LHCN-M2 (cell line): ENCODE measurements at places on chromosomes 6 and 20.

DNA sequence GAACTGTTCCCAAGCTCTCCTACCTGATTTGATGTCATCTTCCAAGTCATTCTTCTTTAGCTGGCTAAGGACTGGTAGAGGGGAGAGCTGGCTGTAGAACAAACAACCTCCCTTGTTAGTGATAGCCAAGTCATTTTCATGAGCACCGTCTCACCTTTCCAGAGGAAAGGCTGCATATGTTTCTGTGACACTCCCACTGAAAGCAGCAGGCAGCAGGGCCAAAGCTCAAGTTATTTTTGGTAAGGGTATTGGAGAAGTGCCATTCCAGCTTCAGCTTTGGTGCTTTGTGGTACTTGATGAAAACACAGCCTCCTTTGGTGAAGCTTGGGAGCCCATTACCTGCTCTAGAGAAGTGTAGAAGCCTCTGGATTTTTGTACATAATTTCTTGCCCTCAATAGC is 5.4 kb upstream of the DOK5 start:
- DNase-seq, result no peak

DNA sequence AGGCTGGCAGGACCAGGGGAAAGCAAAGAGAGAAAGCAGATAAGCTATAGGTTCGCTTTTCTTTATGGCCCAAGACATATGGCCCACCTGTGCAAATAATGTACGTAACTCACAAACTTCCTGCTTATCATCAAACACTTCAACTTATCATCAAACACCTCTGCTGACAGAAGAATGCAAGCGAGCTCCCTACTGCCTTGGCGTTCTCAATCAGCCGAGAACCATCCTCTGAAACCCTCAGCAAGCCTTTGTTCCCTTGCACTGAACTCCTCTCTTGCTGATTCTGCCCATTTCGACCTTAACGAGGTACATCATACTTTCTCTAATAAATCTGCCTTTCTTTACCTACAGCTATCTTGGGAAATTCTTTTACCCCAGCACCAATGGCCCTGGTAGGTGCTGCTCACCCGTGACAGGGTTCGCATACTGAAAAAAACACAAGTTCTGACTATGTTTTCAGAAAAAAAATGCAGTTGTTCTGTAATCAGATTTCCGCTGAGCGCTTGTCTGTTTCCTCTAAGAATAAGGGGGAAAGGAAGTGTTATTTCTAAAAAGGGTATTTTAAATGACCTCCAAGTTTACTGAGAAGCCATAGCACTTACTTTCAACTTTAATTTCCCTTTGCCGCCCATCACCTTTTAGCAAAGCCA is 28.3 kb downstream of the SERPINB6 start:
- DNase-seq, result no peak

- no peak for DNase-seq
Measured at GRCh38 chr6:169981969-169982368, 230.5 kb downstream of the ERMARD start.

DNA sequence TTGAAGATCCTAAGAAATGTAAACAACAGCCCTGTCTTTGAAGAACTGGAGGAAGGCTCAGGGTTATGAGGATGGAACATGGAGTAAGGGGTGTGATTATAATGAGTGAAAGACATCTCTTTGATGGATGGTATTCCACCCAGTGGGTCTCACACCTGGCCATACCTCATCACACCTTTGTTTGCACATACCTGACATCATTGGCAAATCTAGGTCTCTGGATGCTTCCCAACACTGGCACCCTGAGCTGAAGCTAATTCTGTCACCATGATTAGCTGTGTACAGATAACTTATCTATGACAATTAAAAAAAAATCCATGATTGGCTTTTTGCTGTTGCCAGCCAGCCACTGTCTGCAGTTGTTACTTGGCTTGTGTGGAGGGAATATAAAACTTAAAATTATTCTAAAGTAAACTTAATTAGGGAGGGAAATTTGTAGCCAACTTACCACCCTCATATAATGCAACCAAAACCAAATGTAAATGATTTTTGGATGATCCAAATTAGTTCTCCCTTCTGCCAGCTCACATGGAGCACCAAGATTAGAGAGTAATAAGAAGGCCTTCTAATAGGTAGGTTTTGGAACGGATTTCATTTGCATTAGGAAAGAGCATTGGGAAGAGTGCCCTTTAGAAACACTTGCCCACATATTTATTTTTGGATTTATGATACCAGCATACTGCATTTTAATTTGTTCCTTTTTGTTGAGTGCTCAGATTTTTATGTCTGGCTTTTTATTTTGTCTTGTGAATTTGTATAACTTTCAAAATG is 249.5 kb downstream of the SOX4 start:
- no peak for DNase-seq

- no peak for DNase-seq
Measured at GRCh38 chr20:43710370-43711044, 16.3 kb downstream of the GTSF1L start.

DNA sequence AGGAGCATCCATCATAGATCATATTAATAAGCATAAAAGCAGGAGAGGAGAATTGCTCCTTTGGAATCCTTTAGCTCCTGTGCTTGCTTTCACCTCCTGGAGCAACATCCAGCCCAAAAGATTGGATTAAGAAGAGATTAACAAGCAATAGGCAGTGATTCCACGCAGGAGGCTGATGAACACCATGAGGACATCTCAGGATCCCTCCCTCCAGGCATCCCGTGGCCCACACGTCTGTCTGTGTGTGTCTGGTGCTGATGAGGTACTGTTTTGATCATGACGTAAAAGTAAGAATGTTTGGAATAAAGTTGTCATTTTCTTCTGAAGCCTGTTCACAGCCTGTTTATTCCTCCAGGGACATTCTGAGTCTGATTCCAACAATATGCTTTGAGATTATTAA is 185.5 kb upstream of the MYLIP start:
- no peak for DNase-seq

- DNase-seq, result no peak
Measured at GRCh38 chr20:63178889-63179686, 36.8 kb downstream of the YTHDF1 start.

GRCh38 chr6:122400462-122401089 is 1.1 kb downstream of the HSF2 start:
- DNase-seq, result no peak

DNA sequence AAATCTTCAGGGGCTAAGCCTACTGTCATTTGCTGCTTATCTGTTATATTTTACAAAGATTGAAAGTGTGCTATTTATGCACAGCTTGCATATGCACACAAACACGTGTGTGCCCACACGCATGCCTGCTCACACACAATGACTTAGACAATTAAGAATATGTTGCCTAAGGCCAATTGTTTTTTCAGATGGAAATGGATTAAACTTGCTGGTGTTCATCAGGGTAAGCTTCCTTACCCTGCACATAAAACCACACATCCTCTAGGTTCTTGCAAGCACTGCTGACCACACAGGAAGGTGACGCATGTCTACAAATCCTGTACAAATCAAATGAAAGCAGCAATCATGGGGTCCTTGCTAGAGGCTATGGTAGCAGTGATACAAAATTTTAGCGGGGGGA is 58.4 kb downstream of the GJA10 start:
- DNase-seq, result peak; percentile 84

DNA sequence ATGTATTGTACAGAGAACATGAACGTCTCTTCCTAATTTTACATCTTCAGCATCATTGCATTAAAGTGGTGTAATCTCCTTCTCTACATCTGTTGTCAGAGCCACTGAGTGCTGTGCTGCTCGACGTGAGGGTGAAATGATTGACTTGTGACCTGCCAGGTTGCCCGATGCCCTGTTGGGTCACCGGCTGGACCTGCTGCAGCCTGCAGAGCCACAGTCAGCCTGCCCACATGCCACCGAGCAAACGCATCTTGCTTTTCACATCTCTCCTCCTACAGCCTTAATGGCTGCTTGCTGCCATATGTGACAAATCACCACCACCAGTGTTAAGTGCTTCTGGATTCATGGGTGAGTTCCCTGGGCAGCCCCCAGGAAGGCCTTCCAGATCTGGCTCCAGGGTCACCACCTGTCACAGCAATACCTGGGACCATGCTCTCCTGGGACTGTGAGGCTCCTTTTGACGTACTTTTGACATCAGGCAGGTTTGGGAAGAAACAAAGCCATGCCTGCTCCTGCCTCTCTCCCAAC is 80.3 kb downstream of the ASXL1 start:
- no peak for DNase-seq

DNA sequence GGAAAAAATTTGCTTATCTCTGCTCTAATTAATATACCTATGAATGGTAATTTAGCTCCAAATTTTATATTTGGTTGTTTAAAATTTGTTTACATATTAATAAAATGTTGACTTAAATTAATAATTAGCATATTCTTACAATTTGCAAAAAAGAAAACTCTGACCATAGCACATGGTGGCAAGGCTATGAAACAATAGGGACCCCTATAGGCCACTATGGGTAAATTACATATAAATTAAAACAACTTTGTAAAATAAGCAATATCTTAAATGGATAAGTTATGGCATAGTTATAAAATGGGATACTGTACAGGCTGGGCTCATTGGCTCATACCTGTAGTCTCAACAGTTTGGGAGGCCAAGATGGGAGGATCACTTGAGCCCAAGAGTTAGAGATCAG is 76.0 kb downstream of the MKKS start:
- DNase-seq, result no peak

DNA sequence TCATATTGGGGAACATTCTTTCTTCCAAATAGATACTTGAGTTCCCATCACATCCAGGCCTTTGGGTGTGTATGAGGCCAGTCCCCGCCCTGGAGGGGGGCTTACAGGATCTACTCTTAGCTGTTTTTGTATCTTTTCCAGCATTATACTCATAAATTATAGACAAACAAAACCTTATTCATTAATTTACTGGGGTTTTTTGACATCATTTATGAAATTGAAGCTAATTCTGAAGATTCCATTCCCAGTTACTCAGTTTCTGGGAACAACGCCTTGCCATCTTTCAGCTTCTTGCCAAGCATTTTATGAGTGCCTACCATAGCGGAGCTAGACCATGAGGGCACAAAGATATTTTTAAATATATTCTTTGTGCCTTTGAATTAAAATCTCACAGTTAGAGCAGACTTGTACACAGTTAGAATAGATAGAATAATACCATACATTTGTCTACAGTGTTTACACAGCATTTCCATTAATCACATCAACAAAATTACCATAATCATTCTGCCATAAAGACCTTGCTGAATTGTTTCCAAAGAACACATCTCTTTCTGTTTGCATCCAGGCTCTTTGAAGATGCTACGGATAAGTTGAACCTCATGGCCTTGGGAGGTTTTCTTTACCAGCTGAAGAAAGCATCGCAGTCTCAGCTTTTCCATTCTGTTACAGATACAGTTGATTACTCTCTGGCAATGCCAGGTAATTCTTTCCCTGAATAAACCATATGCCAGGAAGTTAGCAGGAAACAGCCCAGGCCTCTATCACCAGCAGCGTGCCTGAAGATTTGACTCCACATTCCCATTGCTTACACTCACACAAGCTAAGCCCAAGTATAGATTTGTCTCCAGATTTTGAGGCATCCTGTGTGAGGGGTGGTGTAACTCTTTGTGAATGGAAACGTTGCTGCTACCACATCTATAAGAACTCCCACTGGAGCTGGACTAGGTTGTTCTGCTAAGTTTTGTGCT is 75.4 kb upstream of the PBOV1 start:
- no peak for DNase-seq

- DNase-seq, result peak; percentile 52
Measured at GRCh38 chr6:52139985-52140680, 46.0 kb upstream of the IL17A start.

DNA sequence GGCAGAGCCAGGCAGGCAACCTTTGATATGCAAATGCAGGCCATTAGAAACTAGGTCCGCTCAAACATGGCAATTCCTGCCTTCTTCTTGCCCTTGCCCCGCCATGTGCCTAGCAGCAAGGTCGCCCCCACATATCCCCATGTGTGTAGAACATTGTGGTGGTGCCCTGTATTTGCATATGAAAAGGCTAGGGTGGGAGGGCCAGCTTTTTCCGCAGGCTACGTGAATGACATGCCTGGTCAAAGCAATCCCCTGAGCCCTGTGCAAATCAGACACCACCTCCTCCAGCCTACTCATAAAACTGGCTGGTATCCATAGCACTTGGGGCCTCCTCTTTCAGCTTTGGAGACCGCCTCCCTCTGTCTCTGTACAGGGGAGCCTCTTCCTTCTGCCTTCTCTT is 31.6 kb downstream of the GSTA2 start:
- DNase-seq, result no peak

DNA sequence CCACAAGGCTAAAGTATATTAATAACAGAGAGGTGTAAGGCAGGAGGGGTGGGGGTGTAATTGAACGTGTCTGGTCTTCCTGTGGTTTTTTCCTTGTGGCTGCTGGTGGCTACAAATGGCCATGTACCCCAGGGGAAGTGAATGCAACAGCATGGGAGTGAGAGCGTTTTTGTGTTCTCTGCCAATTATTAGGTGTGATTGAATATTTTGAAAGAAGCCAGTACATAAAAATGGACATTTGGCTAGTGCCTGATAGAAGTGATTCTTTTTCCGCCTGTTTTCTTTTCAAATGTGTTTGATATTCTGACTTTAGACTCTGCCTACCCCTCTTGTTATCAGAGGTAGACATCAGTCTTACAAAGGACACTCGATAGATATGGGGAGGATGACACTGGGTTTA is 141.3 kb downstream of the PRL start:
- DNase-seq, result no peak

GRCh38 chr6:105991561-105992314 is 94.4 kb upstream of the PRDM1 start:
- DNase-seq, result no peak

DNA sequence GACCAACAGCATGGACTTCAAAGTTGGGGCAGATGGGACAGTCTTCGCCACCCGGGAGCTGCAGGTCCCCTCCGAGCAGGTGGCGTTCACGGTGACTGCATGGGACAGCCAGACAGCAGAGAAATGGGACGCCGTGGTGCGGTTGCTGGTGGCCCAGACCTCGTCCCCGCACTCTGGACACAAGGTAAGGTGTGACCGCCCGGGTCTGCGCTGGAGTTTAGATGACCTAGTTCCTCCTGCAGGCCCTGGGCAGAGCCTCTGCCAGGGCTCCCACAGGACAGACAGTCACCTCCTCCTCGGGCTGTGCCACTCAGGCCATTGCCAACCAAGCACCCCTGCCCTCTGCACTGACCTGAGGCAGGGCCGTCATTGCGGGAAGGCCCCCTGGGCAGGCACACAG is 322.1 kb downstream of the TAF4 start:
- no peak for DNase-seq

- no peak for DNase-seq
Measured at GRCh38 chr20:48889140-48889790, 32.2 kb upstream of the ARFGEF2 start.

DNA sequence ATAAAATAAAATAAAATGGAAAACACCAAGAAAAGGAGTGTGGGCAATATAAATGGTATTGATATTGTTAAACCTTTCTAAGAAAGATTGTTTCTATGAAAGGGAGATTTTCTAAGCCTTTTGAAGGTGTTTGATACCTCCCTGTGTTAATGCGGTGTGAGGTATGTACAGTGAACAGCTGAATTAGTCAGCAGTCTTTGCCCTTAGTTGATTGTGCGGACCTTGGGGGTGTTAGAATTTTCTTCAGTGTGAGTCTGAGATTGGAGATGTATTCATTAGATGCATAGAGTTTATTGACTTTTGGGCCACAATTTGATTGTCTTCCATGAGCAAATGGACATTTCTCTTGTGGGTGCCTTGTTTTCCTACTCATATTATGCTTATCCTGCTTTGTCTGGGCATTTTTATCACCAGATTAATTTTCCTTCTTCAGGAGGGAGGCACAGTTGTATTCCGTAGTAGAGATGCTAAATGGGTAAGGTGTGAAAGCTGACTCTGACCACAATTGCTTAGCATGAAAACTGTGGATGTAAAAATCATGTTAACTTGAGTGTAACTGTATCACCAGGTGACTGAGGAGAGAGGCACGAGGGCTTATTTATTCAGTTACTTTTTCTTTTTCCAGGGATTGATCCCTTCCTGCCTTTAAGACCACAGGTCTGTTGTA is 42.2 kb downstream of the CDYL start:
- no peak for DNase-seq
